ENCODE measurements at places on chromosomes 4 and X.

DNA sequence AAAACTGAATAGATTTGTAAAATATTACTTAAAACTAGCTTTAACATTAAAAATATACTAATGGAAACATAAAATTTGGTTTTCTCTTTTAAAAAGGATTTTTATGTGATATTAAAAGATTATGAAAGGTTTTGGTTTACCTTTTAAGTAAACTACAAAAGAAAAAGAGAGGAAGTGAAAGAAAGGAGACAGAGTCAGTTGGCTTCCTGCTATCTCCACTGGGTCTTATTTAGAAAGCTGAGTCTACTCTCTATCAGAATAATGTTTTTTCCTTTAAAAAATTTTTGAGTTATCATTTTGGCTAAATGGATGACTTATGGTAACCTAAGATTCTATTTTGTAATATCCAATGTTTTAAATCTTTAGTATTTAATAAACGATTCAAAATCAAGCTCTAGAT is 21.6 kb upstream of the ATP8A1 start:
- no peak for DNase-seq

DNA sequence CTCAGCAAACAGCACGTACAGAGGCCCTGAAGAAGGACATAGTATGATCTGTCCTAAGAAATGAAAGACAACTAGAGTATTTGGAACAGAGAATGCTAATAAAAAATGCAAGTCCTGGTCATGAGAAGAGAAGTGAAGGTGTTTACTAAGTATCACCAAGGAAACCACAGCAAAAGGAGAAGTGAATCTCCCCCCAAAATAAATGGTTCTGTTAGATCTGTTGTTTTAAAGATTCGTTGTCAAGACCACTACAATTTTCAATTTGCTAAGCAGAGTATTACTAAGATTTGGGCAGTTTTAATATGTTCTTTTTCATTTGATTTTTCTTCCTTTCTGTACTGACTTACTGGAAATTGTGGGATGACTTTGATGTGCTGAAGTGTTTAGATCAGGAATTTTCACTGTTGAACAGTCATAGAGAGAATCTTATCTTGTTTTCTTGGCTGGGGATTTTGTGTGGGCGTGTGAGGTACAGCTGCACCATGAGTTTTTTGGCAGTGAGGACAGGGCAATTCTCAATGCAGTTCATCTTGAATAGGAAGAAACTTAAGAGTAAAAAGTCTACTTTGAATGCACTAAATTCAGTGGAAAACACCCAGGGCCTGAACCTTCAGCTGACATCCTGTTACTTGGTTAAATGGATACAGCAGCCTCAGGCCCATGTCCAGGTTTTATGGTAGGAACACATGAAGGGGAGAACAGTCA is 132.2 kb downstream of the STIM2 start:
- peak; percentile 50 for DNase-seq

GRCh38 chrX:129360175-129360574 is 163.1 kb downstream of the SMARCA1 start:
- peak; percentile 39 for DNase-seq

DNA sequence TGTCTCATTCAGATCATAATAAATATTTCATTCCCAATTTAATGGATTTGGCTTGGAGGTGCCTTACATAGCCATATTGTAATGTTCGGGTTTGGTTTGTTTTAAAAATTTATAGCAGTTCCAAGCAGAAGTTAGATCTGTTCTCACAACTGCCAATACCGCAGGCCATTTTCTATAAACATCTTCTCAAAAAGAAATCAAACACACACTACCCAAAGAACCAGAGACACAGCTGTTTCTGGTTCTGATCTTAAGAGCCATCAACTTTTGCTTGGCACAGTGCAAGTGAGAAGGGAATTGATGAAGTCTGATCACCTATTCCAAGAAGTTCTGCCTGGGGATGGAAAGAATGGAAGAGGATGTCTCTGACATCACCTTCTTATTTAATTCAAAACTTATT is 22.9 kb downstream of the MID1IP1 start:
- DNase-seq = no peak

GRCh38 chr4:125985856-125986255 is 671.1 kb downstream of the FAT4 start:
- no peak for DNase-seq

- DNase-seq = no peak
Observed at GRCh38 chr4:185524888-185525863, 10.1 kb downstream of the PDLIM3 start.

- peak; percentile 17 for DNase-seq
Observed at GRCh38 chr4:73434311-73434710, 1.7 kb upstream of the AFP start.
